ENCODE measurements at places on chromosomes 12 and 14. TPM values are rescaled to one million over a fixed set of nuclear protein-coding genes. Genes with fewer than 3 reads are reported as not detected.

The APEX1 gene
- 93.7 TPM for total RNA-seq

The PRB2 gene
- total RNA-seq, result not detected

The ALX1 gene
- total RNA-seq, result not detected

The SCN8A gene
- 0.58 TPM for total RNA-seq

The PHETA1 gene
- total RNA-seq, result 11.6 TPM

The CLEC6A gene
- not detected for total RNA-seq

The BHLHE41 gene
- 26.8 TPM for total RNA-seq

The GNB3 gene
- total RNA-seq, result 2.9 TPM

The SOAT2 gene
- total RNA-seq, result not detected

The TRAF3 gene
- total RNA-seq, result 15.4 TPM

The TCL1B gene
- not detected for total RNA-seq

The AEBP2 gene
- total RNA-seq, result 34.9 TPM

The KRT2 gene
- not detected for total RNA-seq

All from right cardiac atrium (tissue), 5 donors.